T-helper 17 cell (primary cell): ENCODE measurements at places on chromosomes 2 and 18.
A peak's percentile ranks its signal among the peaks of the same experiment; 100 is the strongest.

DNA sequence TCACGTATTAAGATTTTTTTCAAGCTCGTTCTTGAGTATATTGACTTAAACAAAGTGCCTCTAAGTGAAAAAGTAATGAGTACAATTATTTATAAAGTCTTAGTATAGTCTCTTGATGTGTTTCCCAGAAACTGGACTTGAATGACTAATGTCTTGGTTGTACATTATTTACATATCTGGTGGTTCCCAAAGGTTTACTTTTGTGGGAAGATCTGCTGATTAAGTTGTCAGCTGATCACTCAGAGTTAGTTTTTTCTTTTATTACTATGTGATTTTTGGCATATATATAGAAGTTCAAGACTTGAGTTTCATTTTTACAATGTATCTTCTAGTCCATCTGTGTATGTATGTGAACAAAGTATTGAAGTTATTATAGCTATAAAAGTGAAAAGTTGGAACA, 29.5 kb downstream of the RNF144A start:
- H3K4me3 ChIP-seq: no peak overlapping the region
- H3K27ac ChIP-seq: no peak overlapping the region
- H3K27me3 ChIP-seq: no peaks in the 10 kb centered on the region

- peaks cover 66% of the 10 kb centered on the region for H3K27me3 ChIP-seq
- no peak overlapping the region for H3K27ac ChIP-seq
- H3K4me3 ChIP-seq: peak overlapping the region; percentile 66
- no peak for DNase-seq
- H3K4me1 ChIP-seq: peaks cover 4% of the 10 kb centered on the region
- peaks cover 2% of the 10 kb centered on the region for H3K36me3 ChIP-seq
Measured at GRCh38 chr2:196594158-196594557, 45.4 kb upstream of the CCDC150 start.

- H3K4me3 ChIP-seq: no peak overlapping the region
- no peaks in the 10 kb centered on the region for H3K4me1 ChIP-seq
- no peaks in the 10 kb centered on the region for H3K36me3 ChIP-seq
- H3K27ac ChIP-seq: no peak overlapping the region
Measured at GRCh38 chr2:102540882-102541281, 67.9 kb downstream of the SLC9A4 start.

- peak overlapping the region; percentile 74 for H3K4me3 ChIP-seq
- H3K27ac ChIP-seq: peak overlapping the region; percentile 88
- no peak for DNase-seq
- no peaks in the 10 kb centered on the region for H3K27me3 ChIP-seq
- peaks cover 3% of the 10 kb centered on the region for H3K36me3 ChIP-seq
Measured at GRCh38 chr18:23540867-23541266, 37.6 kb downstream of the RMC1 start.

- H3K27me3 ChIP-seq: peaks cover 5% of the 10 kb centered on the region
- H3K36me3 ChIP-seq: no peaks in the 10 kb centered on the region
- DNase-seq: no peak
- H3K4me1 ChIP-seq: no peaks in the 10 kb centered on the region
- no peak overlapping the region for H3K27ac ChIP-seq
- H3K4me3 ChIP-seq: no peak overlapping the region
Measured at GRCh38 chr2:175793648-175794047, 208.4 kb downstream of the LNPK start.

- H3K4me1 ChIP-seq: peaks cover 4% of the 10 kb centered on the region
- peaks cover 5% of the 10 kb centered on the region for H3K36me3 ChIP-seq
- no peak overlapping the region for H3K27ac ChIP-seq
- no peaks in the 10 kb centered on the region for H3K27me3 ChIP-seq
Measured at GRCh38 chr2:121723316-121723715, 13.4 kb downstream of the NIFK start.

GRCh38 chr18:13028869-13029268, 37.7 kb downstream of the CEP192 start:
- peaks cover 13% of the 10 kb centered on the region for H3K4me1 ChIP-seq
- DNase-seq: no peak
- H3K4me3 ChIP-seq: no peak overlapping the region
- peaks cover 23% of the 10 kb centered on the region for H3K36me3 ChIP-seq
- no peak overlapping the region for H3K27ac ChIP-seq

DNA sequence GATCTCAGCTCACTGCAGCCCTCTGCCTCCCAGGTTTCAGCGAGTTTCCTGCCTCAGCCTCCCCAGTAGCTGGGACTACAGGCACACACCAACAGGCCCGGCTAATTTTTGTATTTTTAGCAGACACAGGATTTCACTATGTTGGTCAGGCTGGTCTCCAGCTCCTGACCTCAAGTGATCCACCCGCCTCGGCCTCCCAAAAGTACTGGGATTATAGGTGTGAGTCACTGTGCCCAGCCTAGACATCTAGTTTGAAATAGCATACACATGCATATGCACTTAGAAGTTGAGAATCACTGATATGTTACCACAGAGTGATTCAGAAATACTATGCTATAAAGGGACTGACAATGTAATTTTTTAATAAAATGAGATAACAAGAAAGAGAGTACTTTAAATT, 69.8 kb upstream of the CDKL4 start:
- no peak for DNase-seq
- no peaks in the 10 kb centered on the region for H3K27me3 ChIP-seq
- no peaks in the 10 kb centered on the region for H3K4me1 ChIP-seq
- peaks cover 3% of the 10 kb centered on the region for H3K36me3 ChIP-seq
- no peak overlapping the region for H3K4me3 ChIP-seq

DNA sequence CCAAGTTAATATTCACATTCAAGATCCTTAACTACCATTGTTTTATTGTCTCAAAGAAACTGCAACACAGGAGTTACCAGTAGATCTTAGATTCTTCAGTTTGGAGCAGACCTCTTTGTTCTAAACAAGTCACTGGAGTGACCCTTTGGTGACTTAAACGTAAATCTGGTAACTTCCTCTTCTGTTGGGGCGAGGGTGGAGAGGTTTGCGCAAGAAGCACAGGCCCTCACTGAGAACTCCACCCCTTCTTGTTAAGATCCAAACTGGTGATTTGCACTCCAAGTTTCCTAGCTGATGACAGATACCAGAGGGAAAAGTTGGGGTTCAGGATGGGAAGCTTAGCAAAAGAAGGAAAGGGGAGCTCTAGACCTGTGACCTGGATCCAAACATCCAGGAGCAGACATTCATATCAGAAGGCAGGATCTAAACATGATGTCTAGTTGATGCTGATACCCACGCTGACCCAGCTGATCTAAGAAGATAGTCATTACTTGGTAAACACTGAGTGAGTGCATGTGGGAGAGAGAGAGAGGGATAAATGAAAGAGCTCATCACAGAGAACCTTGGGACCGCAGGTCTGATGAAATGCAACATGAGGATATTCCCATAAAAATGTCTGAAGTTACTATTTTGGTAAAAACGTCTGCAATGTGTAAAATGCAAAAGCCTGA, 256.0 kb downstream of the CDH20 start:
- H3K4me1 ChIP-seq: no peaks in the 10 kb centered on the region
- H3K27ac ChIP-seq: no peak overlapping the region
- H3K27me3 ChIP-seq: peaks cover 28% of the 10 kb centered on the region
- no peak for DNase-seq

GRCh38 chr2:48399828-48400552, 130.0 kb upstream of the STON1 start:
- H3K36me3 ChIP-seq: no peaks in the 10 kb centered on the region
- H3K27ac ChIP-seq: no peak overlapping the region
- peaks cover 4% of the 10 kb centered on the region for H3K27me3 ChIP-seq
- H3K4me1 ChIP-seq: peaks cover 6% of the 10 kb centered on the region
- DNase-seq: no peak

DNA sequence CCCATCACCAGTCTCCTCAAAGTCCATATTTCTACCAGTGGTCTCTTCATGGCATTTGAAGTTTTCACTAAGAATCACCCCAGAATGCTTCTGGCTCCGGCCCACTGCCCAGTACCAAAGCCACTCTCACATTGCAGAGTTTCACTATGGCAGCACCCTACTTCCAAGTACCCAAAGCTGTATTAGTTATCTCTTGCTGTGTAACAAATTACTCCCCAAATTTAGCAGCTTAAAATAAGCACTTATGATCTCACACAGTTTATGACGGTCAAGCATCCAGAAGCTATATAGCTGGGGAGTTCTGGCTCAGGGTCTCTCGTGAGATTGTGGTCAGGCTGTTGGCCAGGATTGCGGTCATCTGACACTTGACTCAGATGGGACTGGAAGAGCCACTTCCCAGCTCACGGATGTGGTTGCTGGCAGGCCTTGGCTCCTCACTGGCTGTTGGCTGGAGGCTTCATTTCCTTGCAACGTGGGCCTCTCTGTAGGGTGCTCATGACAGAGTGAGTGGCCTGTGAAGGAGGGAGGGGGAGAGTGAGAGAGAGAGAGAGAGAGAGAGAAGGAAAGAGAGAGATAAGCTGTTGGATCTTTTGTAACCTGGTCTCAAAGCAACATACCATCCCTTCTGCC, 189.5 kb downstream of the CTIF start:
- DNase-seq: no peak
- H3K27ac ChIP-seq: no peak overlapping the region
- peaks cover 3% of the 10 kb centered on the region for H3K36me3 ChIP-seq
- peaks cover 2% of the 10 kb centered on the region for H3K4me1 ChIP-seq
- H3K27me3 ChIP-seq: peaks cover 5% of the 10 kb centered on the region
- H3K4me3 ChIP-seq: no peak overlapping the region

DNA sequence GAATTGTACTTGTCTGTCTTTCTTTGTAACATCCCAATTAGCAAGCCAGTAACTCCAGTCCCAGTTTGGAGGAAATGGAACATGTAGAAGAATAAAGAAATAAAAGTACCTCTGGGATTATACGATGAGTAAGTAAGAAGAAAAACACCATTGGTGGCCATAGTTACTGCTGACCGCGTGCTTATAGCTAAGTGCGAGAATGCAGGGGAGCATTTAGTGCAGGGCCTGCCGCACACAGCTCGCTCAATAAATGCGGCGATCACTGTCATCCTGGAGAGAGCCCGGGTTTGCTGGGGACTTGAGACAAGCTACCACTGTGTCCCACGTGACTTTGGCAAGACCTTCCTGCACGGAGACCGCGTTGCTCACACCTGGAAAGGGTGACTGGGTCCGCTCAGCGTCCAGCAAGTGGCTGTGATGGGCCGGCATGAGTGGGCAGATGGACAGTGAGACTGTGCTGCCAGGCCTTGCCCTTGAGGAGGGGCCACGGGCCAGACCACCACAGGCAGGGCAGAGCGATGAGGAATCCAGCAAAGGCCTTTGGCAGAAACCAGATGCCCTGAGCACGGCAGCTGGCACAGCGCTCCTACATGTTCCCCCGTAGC, 54.8 kb downstream of the ADI1 start:
- H3K27ac ChIP-seq: no peak overlapping the region
- peaks cover 5% of the 10 kb centered on the region for H3K36me3 ChIP-seq
- peaks cover 6% of the 10 kb centered on the region for H3K4me1 ChIP-seq
- no peak overlapping the region for H3K4me3 ChIP-seq

DNA sequence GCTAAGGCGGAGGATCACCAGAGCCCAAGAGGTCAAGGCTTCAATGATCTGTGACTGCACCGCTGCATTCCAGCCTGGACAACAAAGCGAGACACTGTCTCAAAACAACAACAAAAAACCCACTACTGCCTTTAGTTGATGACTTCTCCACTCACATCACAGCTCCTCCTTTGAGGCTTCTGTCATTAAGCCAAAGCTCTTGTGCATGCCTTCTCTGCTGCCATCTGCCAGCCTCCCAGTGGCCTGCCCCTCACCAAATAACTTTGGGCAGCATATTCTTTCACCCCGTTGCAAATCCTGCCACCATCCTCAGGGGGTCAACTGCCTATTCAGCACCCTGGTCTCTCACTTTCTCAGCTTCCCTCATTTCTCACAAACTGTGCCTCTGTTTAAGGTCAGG, 27.5 kb downstream of the OSBPL1A start:
- peaks cover 26% of the 10 kb centered on the region for H3K4me1 ChIP-seq
- peak overlapping the region; percentile 67 for H3K27ac ChIP-seq
- H3K27me3 ChIP-seq: no peaks in the 10 kb centered on the region
- DNase-seq: no peak

- DNase-seq: no peak
- H3K27ac ChIP-seq: no peak overlapping the region
- H3K4me3 ChIP-seq: no peak overlapping the region
- no peaks in the 10 kb centered on the region for H3K36me3 ChIP-seq
- no peaks in the 10 kb centered on the region for H3K4me1 ChIP-seq
Measured at GRCh38 chr2:5826979-5827655, 134.9 kb downstream of the SOX11 start.

- no peaks in the 10 kb centered on the region for H3K36me3 ChIP-seq
- H3K27ac ChIP-seq: no peak overlapping the region
- DNase-seq: no peak
- no peaks in the 10 kb centered on the region for H3K4me1 ChIP-seq
- peaks cover 5% of the 10 kb centered on the region for H3K27me3 ChIP-seq
Measured at GRCh38 chr2:151651274-151651673, 83.0 kb downstream of the NEB start.

DNA sequence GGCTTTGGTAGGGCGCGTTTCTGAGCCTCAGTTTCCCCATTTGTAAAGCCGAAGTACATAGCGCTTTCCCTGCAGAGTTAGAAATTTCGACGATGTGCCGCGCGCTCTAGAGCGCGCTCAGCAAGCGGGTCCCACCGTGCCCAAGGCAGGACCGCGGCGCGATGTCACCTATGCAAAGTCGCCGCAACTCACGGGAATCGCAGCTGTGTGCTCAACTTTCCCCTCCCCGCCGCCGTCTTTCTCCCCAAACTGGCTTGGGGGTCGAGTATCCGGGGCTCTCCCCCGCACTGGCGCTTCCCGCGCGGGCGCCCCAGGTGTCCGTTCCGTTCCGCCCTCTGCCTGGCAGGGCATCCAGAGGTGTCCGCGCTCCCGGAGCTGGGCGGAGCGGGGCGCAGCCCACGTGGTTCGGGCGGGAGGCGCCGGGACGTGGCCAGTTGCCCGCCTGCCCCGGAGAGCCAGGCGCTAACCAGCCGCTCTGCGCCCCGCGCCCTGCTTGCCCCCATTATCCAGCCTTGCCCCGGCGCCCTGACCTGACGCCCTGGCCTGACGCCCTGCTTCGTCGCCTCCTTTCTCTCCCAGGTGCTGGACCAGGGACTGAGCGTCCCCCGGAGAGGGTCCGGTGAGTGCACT, at the start of gene MLPH:
TSS of gene MLPH (plus strand) at position 433 of the 630 bp plus-strand sequence. CDS start 6,176 bp downstream, outside the sequence.
- H3K36me3 ChIP-seq: no peaks in the 10 kb centered on the region
- no peak within 1 kb of the TSS for H3K4me3 ChIP-seq
- no peaks in the 10 kb centered on the region for H3K4me1 ChIP-seq
- no peak within 1 kb of the TSS for H3K27ac ChIP-seq

DNA sequence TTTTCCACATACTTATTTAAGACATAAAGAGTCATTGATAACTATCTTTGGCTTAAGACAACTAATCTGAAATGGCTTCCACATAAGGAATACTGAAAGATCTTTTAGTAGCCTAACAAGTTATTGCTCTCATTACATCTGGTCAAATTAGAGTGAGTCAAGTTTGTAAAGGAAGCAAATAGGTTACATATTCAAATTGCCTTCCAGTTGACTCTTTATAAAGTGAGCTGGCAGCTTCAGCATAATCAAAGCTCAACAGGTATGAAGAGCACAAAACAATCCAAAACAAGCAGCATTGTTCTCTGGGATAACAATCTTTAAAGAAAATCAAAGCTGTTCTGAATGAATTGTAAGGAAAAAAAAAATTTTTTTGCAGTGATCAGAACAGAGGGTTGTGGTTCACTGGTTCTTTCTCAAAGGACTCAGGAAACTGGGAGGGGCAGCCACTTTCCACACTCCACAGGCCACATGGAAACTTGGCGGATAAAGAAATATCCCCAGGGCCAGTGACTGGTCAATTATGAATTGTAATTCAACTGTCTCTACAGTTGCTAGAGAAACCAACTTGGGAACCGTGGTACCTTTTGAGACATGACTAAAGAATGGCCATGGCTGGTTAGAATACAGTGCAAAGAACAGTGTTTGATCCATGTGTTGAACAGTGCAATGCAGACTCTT, 369.3 kb upstream of the KCNH7 start:
- no peak for DNase-seq
- no peak overlapping the region for H3K4me3 ChIP-seq
- H3K27ac ChIP-seq: no peak overlapping the region
